ENCODE measurements at places on chromosomes 3 and 15.

DNA sequence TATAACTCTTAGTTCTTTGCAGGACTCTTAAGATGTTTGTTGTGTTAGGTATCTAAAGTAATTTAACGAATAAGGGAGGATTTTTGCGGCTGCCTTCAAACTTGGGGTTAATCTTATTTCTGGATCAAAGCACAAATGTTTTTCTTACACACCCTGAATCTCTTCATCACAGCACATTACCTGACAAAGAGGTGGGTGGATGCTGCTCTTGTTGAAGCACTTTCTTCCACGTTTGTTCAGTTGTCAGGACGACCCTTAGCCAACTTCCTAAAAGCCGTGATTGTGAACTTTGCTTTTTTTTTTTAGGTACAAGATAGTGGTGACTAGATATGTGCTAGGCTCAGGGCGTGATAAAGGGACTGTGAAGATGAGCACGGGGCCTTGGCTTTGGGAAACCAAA lies 36.0 kb downstream of the YEATS2 start:
- no peak for DNase-seq

GRCh38 chr3:85586018-85586417 lies 627.2 kb downstream of the CADM2 start:
- no peak for DNase-seq

DNA sequence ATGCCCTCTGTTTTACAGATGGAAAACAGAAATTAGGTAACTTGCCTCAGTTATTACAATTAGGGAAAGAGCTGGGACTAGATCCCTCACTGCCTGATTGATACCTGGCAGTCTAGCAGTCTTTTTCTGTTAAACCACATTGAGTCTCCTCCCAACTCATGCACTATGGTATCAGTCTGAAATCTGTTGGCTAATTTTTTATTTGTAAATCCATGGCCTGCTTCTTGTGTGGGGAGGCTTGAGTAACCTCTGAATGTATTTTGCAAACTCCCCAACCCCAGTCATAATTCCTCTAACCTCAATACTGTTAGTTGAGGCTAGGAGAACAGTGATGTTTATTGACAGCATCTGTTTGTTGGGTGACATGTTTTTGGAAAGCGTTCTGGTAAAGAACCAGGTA lies 35.9 kb downstream of the TMOD3 start:
- no peak for DNase-seq

- DNase-seq = no peak
Observed at GRCh38 chr3:549636-550035, 353.1 kb downstream of the CHL1 start.

- DNase-seq = peak; percentile 52
Observed at GRCh38 chr15:92899948-92900730, at the start of gene CHD2. CHD2 (plus strand) TSS chr15:92900324; CDS start chr15:92901238, 914 bp downstream.

- DNase-seq = no peak
Observed at GRCh38 chr3:126913524-126913923, 69.4 kb upstream of the PLXNA1 start.

DNA sequence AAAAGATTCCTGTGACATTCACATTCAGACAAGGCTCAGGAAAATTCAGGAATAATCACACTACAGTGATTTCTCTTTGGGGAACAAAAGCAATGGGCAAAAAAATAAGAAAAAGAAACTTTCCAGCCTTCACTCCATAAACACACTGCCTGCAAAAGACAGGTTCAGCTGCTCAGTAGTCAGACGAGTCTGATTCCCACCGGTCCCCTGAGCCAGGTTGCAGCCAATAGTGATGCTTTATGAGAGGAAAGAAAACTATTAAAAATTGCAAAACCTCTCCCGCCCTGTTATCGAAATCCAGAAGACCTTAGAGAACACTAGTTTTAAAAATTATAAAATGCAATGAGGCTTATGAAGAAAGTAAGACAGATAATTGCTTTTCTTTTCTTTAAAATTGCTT lies 8.5 kb downstream of the PLCH1 start:
- no peak for DNase-seq

- no peak for DNase-seq
Observed at GRCh38 chr3:151604891-151605290, 128.8 kb upstream of the AADACL2 start.

GRCh38 chr3:12965999-12966846 lies 107.0 kb downstream of the IQSEC1 start:
- DNase-seq = no peak

DNA sequence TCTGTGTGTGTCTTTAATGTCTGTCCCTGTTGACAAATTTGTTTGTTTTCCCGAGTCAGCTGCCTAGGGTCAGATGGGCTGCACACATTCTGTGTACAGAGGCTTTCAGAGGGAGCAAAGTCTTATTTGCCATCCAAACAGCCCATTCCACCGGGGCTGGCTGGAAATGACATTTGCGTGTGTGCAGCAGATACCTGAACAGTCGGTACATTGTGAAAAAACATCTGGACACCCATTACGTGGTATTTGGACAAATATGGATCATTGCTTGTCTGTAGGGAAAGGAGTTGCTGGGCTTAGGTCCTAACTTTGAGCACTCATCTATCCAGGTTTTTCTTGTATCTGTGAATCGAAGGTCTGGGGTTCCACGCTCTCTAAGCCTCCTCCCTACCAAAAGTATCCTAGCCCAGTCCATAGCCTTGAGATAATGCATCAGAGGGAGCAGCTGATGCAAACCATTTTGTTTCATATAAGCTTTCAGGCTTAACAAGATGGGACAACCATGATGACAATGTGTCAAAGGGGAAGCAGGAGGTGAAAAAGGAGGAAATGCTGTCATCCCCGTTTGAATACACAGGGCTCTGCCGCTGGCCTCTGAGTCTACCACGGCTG lies 22.2 kb upstream of the CMTM8 start:
- DNase-seq = no peak

DNA sequence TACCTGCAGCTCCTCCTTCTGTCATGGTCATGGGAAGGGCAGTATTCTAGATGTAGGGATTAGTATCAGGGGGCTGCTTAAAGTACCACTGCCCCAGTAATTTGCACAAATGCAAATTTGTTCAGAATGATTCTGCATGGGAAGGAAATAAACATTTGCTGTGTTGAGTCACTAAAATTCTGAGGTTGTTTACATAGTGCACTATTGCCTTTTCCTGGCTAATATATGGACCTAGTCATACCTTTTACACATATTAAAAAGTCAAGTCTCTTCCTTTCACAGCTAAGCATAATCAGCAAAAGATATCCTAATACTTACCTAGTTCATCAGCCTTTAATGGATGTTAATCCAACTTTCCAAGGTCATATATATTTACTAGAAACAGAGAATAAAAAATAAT lies 746.4 kb upstream of the NR2F2 start:
- no peak for DNase-seq

DNA sequence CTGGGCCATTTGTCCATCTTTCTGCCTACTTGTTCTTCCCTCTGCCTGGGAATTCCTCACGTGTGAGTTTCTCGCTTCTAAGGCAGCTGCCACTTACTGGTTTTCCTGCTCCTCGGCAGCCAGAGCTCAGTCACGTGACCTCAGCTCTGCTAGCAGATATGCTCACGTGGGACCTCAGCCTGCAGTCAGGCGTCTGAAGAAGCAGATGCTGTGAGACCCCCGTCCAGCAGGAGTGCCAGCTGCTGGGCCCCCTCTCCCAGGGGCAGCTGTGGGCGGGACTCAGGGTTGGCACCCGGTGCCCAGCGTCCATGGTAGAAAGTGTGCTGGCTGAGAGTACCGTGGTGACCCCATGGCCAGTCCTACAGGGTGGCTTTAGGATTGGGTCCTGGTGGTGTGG lies 161.3 kb upstream of the TLE3 start:
- DNase-seq = no peak
